Stimulated activated CD8-positive, alpha-beta memory T cell treated with anti-CD3 and anti-CD28 coated beads, Interleukin-7, amount 100 ng/mL, for 1 hour (primary cell): ENCODE measurements at places on chromosomes 2 and 18.

DNA sequence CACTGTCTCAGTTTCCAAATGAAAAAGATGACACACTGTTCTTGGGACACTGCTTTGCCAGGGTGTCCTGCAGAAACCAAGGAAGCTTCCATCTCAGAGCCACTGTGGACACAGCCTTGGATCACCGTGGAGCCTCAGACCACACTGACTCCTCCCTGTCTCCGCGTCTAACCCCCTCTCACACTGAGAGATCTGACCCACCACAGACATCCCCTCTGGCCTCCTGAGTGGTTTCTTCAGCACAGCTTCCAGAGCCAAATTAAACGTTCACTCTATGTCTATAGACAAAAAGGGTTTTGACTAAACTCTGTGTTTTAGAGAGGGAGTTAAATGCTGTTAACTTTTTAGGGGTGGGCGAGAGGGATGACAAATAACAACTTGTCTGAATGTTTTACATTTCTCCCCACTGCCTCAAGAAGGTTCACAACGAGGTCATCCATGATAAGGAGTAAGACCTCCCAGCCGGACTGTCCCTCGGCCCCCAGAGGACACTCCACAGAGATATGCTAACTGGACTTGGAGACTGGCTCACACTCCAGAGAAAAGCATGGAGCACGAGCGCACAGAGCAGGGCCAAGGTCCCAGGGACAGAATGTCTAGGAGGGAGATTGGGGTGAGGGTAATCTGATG is 113.4 kb upstream of the PKDCC start:
- DNase-seq, result no peak

- DNase-seq, result no peak
Observed at GRCh38 chr2:224793946-224794345, 77.8 kb upstream of the CCDC195 start.

GRCh38 chr2:11540996-11541692 is 7.3 kb downstream of the GREB1 start:
- DNase-seq, result no peak

DNA sequence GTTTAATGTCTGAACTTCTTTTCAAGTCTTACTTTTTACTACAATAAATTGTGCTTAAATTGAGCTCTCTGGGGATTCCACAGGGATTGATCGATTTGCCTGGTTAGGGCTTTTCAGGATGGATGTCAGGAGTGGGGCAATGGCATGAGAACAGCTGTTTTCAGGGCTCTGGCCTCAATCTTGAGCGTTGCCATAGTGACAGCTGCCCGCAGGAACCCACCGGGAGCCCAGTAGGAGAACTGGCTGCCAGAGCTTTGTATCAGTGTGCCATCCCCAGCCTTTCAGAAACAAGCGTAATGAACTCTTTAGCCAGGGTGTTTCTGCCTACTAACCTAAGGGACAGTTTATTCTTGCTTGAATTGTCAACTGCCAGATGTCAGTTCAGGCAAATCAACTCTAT is 93.5 kb downstream of the GALNT3 start:
- no peak for DNase-seq

GRCh38 chr2:239263669-239264491 is 136.9 kb downstream of the HDAC4 start:
- no peak for DNase-seq

DNA sequence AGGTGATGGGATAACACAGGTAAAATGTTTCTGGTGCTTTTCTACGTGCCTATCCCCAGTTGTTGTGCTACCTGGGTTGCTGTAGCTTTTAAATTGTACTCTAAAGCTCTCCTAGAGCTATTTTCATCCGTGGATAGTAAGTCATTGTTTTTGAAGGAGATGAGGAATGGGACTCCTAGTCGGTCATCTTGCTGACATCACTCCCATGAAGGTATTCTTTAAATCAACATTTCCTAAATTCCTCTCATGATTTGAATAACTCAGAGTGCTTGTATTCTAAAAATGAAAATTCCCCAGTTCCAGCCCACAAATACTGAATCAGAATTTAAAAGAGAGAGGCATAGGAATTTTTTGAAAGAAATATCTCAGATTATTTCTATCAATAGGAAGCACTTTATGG is 44.3 kb downstream of the CCDC148 start:
- no peak for DNase-seq

DNA sequence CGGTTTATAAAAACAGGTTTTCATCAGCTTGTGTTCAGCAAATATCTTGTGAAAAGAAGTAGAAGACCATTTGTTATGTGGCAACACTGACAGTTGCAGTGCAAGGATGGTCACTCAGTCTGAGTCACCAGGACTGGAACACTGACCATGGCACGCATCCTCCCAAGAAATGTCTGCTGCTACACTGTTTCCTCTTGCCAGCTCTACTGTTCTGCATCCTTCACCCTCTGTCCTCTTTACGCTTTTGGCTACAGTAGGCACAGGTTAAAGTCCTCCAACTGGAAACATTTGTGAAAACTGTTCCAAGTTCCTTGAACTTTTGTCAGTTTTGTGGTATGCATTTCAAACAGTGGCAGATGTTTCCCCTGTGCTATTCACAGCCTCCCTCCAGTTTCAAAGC is 39.4 kb downstream of the OSR1 start:
- DNase-seq, result no peak

DNA sequence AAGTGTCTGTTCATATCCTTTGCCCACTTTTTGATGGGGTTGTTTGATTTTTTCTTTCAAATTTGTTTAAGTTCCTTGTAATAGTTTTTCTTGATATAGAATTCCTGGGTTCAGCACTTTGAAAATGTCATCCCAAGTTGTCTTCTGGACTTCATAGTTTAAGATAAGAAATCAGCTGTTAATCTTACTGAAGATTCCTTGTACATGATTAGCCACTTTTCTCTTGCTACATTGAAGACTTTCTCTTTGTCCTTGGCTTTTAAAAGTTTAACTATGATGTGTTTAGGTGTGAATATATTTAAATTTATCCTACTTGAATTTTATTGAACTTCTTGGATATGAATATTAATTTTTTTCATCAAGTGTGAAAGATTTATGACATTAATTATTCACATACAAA is 387.2 kb upstream of the CWC22 start:
- no peak for DNase-seq

DNA sequence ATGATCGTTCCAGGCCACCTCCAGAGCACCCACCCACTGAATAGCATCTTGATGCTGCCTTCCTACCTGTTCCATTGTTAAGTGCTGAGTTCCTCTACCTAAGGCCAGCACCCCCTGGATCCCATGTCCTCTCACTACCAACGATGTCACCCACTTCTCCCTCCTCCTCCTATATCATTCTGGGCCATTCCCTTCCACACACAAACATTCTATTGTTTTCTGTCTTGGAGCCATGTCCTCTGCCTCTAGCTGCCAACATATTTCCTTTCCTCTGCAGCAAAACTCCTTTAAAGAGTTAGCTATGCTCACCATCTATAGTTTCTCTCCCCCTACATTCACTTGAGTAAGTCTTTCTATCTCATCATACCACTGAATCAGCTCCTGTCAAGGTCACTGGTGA is 64.0 kb upstream of the ACKR3 start:
- no peak for DNase-seq

- DNase-seq, result no peak
Observed at GRCh38 chr2:145599756-145600155, 1079.8 kb upstream of the ZEB2 start.

DNA sequence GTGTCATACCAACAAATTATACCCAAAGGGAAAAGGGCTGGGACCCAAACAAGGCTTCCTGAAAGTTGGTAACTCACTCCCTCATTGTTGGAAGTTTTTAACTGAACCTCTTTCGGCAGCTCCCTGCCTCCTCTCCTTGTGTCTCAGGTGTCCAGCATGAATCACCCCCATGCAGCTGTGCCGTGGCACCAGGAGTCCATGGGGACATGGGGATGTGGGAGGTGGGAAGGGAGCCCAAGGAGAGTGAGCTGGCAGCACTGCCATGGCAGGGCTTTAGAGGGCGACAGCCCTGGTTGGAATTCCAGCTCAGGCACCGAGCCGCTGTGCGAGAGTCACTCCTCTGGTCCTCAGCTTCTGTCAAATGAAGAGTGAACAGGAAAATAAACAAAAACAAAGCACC is 12.5 kb upstream of the GYPC start:
- no peak for DNase-seq

GRCh38 chr18:79241755-79242154 is 154.0 kb upstream of the NFATC1 start:
- DNase-seq, result no peak

GRCh38 chr2:175575346-175576258 is 394.1 kb upstream of the ATP5MC3 start:
- no peak for DNase-seq

DNA sequence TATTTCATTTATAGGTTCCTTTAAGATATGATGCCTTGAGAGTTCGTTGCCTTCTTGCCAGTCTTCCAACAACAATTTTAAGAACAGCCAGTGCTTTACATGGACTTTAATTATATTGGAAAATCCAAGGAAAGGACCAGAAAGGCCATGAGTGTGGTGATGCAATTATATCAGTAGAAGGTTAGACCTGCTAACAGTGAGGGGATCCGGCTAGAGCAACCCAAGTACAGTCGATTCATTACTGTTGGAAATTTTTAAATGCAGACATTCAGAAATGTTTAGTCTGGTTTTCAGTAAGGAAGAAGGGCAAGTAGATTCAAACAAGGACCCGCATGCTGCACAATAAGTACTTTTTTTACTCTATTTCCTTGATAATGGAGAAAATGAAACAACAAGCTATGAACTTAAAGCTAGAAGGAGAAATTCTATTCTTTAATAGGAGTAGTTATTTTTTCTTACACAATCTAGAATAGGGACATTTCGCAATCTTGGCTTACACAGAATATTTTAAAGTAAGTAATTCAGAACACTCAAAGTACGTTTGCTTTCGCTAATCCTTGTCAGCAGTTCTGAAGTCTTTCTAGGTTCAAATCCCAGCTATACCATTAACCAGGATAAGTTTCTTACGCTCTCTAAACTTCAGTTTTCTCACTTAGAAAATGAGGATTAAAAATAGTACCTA is 405.5 kb downstream of the MEIS1 start:
- no peak for DNase-seq

GRCh38 chr2:204015118-204015843 is 78.7 kb downstream of the ICOS start:
- DNase-seq, result no peak

- no peak for DNase-seq
Observed at GRCh38 chr2:136297994-136298393, 180.0 kb upstream of the CXCR4 start.
